ENCODE measurements at places on chromosomes 1 and 21. TPM values are rescaled to one million over a fixed set of nuclear protein-coding genes. Genes with fewer than 3 reads are reported as not detected.

The SPATA46 gene
- not detected for total RNA-seq

The KRTAP12-3 gene
- total RNA-seq, result not detected

The MXRA8 gene
- 264 TPM for total RNA-seq

The NTNG1 gene
- 6.4 TPM for total RNA-seq

The TNFAIP8L2 gene
- not detected for total RNA-seq

The FCRL6 gene
- not detected for total RNA-seq

The ARMH1 gene
- 0.91 TPM for total RNA-seq

The OLIG2 gene
- not detected for total RNA-seq

The SLC30A1 gene
- 48.7 TPM for total RNA-seq

The FAM163A gene
- total RNA-seq, result not detected

The SUSD4 gene
- 0.17 TPM for total RNA-seq
